ENCODE measurements at places on chromosomes 12 and 14.

DNA sequence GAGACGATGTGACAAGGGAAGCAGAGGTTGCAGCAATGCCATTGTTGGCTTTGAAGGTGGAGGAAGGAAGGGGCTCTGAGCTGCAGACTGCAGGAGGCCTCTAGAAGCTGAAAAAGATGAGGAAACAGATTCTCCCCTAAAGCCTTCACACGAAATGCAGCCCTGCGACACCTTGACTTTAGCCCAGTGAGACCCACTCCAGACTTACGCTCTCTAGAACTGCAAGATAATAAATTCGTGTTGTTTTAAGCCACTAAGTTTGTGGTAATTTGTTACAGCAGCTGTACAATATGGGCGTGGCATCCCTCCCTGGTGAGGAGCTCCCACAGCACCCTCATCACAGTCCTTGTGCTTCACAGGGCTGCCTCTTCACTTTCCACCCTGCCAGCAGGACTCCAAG is 53.2 kb downstream of the GOLGA5 start:
- no peak for DNase-seq

DNA sequence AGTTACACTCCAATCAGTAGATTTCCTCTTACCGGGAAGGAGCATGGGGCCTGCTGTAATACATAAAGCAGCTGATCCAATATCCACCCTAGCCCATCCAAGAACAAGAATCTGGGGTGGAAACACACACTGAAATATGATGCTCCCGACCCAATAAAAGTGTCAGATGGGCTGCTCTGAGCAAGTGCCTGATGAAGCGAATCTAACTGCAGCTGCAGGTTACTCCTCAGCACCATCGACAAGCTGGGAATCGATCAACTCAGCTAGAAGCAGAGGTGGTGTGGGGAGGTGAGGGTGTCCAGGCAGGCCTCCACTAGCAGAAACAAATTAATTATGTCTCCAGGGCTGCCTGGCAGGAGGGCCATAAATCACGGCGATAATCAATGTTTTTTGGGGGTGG is 64.0 kb upstream of the WSCD2 start:
- no peak for DNase-seq

- DNase-seq, result no peak
Measured at GRCh38 chr12:130480231-130480630, 142.5 kb downstream of the PIWIL1 start.

- no peak for DNase-seq
Measured at GRCh38 chr12:21296751-21297406, 37.8 kb downstream of the SLCO1A2 start.

DNA sequence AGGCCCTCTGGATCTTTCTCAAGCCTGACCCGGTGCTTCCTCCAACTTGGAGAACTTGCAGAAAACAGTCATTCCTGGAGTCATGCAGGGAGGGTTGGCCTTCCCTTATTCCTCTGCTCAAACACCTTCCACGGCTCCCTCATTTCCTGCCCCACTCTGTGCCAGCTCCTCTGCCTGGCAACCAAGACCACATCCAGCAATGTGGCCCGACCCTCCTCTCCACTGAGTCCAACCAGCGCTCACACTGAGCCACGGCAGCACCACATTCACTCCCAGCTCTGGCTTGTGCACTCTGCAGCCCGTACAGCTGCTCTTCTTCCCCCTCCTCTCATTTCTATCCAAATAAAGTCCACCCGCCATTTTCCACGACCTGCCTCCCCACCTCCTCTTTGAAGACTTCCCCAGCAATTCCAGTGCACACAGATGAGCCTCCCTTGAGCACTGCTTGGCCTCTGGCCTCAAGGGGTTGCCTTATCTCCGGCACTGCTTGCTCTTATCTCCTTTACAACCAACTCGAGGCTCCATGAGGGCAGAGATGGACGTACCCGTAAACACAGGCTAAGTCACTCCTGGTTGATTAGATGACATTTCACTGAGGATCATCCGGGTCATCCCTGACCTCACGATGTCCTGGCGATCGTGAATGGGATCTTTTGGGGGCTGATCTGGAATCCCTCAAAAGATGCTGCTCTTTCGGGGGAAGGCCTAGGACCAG is 5.4 kb downstream of the PGF start:
- no peak for DNase-seq
